ENCODE measurements at places on chromosomes 5 and 9. TPM values are rescaled to one million over a fixed set of nuclear protein-coding genes. Genes with fewer than 3 reads are reported as not detected.

SLC6A19 gene
- polyA plus RNA-seq: not detected

DNA sequence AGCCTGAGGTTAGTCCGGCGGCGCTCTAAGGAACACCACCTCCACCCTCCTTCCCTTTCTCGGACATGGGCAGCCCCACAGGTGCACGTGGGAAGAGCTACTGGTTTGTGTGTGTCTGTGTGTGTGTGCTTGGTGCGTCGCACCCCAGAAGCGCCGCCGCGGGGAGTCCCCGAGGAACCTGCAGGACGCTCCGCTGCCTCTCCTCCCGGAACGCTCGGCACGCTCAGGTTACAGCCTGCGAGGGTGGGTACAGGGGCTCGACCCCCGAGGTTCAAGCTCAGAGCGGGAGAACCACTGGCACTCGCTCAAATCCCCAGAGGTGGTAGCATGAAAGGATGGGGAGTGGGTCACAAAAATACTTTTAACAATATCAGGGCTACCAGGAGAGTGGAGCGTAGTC, 2.0 kb downstream of the ASTN2 start:
- no peak for DNase-seq

DNA sequence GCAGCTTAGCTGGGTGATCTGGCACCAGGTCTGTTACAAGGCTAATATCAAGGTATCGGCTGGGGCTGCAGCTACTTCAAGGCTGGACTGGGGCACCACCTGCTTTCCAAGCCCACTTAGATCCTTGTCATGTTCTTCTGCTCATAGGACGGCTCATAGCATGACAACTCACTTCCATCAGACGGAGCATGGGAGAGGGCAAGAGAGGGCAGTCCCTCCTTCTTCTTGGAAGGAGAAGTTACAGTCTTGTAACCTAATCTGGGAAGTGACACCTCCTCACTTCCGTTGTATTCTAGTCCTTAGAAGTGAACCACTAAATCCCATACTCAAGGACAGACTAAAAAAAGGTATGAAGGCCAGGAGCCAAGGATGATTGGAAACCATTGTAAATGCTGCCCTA, 258.2 kb downstream of the MAST4 start:
- DNase-seq: no peak

DNA sequence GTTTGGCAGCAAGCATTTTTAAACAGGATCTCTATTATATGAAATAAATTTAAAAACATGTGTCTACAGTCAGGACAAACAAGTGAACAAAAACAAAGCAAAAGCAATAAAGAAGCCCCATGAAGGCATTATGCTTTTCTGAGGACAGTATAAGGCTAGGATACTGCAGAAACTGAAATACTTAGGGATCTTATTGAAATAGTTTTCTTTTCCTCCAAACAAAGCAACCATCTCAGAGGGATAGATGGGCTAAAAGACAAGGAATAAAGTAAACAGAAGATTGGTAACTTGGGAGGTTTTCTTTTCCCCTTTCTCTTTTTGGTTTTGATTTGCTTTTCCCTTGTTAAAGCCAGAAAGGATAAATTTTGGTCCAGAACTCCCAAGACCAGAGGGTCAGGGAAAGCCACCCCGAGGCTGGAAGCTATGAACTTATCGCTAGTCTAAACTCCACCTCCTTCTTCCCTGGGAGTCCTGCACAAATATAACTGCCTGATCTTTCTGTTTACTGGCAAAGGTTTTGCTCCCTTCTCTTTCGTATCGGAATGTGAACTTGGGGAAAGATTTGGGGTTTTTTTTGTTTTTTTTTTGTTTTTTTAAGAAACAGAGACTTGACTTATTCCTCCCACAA, 164.0 kb downstream of the GHR start:
- no peak for DNase-seq

DNA sequence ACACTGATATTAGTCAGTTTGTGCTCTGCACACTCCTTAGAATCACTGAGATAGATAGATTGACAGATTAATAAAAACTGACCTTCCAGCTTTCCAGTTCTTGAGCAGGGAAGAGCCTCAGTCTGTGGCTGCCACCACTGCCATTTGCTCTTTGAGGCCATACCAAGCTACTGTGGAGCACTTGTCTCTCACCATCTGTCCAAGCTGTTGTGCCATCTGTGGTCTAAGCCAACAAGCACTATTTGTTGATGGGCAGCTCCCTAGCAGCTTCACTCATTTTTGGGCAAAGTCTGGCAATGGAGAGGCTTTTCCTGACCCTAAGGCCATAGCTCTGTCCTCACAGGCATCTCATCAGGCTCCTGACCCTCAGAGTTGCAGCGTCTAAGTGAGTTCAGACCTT, 30.4 kb downstream of the HTR1A start:
- DNase-seq: no peak

ARRDC3 gene
- polyA plus RNA-seq: 7.2 TPM

DNA sequence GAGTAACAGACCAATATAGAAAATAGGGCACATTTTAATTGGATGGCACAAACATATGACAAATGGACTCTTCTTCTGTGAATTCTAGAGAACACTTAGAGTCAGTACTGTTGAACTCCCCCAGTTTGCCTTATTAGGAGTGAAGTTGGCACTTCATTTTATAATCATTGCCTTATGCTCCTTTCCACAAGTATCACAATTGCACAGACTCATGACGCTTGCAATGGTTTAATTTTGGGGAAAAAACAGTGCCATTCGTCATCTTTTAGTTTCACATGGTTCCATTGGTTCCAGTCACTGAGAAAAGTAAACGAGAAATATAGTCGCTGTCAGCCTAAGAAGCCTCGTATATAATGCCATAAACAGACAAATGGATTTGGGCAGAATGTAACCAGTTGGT, 71.2 kb downstream of the LURAP1L start:
- DNase-seq: no peak

DNA sequence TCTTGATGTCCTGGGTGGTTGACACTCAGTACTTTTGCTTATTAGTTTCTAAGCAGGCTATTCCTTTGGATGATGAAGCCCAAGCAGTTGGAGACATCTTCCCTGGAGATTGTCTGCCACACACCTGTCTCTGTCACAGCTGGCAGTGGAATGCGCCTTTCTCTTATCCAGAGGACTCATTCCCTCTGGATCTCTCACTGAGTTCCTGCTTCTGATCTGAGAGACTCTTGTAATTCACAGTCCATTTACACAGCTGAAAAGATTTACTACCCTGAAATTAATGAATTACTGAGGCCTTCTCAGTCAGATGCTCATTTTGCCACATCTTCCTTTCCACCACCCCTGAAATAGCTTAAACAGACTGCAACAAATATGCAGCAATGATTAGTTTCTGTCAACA, 15.9 kb downstream of the TAL2 start:
- no peak for DNase-seq
